ENCODE measurements at places on chromosomes 2 and 18.

DNA sequence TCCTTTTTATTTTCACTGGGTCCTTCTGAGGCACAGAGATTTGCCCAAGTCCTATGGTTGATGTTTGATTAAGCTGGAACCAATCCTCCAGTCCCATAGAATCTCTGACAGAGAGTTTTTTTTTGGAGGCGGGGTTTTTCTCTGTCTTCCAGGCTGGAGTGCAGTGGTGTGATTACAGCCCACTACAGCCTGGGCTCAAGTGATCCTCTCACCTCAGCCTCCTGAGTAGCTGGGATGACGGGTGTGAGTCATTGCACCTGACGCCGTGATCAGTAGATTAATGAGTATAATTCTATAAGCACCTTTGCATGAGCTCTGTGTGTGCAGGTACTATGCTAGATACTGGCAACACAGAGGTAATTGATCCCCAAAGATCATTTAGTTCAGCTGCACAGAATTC is 15.3 kb upstream of the TRPM8 start:
- no peak for DNase-seq

DNA sequence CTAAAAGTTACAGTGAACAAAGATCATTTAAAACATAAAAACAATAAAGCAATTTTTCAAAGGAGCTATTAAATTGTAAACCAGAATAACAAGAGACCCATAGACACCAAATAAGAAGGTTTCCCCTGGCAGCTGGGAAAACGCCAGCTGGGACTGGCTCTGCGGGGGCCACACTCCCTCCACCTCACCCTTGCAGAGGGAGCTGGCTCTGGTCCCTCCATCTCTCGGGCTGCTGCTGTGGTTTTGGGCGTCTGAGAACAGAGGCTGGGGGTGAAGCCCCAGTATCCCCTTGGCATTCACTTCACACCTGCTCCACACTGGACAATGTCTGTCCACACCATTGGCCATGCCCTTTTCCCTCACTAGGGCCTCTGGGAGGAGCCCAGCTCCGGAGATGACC is 62.1 kb upstream of the OTOS start:
- DNase-seq = no peak

- no peak for DNase-seq
Measured at GRCh38 chr2:23464905-23465537, 80.0 kb downstream of the KLHL29 start.

GRCh38 chr18:41940506-41941215 is 14.4 kb upstream of the PIK3C3 start:
- no peak for DNase-seq

GRCh38 chr2:29526587-29527586 is 394.5 kb downstream of the ALK start:
- no peak for DNase-seq

- DNase-seq = no peak
Measured at GRCh38 chr2:96733931-96734330, 5.9 kb downstream of the LMAN2L start.

GRCh38 chr18:51537487-51537886 is 340.0 kb upstream of the MEX3C start:
- DNase-seq = no peak

- DNase-seq = no peak
Measured at GRCh38 chr18:51146909-51147308, 50.6 kb downstream of the MEX3C start.

DNA sequence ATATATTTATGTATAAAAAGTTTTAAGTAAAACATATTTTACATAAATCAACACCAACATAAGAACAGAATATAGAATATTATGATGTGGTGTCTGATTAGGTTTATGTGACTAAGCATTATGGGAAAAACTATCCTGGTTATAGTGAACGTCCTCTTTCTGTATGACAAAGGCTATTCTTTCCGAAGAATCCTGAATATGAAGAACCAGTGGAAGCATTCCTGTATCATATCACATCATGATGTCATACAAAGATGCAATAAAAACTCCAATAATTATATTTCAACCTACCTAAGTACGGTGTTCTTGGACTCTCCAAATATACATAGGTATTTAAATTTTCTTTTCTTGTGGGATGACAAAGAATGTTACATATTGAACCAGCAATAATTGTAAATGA is 37.5 kb upstream of the HDAC4 start:
- no peak for DNase-seq

GRCh38 chr2:240329778-240330177 is 105.7 kb upstream of the GPC1 start:
- peak; percentile 7 for DNase-seq

GRCh38 chr18:61085761-61086160 is 247.5 kb upstream of the CDH20 start:
- DNase-seq = no peak

DNA sequence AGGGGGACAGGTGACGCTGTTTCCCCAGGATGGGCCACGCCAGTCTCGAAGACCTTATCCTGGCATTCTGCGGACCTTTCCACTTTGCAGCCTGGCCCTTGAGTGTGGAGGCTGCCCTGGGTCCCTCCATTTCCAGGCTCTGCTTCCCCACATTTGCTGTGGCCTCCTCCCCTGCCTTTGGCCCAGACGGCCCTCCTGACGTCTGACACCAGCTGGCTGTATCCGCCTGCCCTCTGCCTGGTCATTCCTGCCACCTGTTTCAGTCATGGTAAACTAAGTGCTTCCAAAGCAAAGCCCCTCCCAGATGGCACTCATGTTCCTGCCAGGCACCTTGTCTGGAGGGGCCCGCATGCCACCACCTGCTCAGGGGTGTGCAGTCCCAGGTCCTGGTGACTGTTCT is 95.1 kb downstream of the ASB1 start:
- peak; percentile 8 for DNase-seq

DNA sequence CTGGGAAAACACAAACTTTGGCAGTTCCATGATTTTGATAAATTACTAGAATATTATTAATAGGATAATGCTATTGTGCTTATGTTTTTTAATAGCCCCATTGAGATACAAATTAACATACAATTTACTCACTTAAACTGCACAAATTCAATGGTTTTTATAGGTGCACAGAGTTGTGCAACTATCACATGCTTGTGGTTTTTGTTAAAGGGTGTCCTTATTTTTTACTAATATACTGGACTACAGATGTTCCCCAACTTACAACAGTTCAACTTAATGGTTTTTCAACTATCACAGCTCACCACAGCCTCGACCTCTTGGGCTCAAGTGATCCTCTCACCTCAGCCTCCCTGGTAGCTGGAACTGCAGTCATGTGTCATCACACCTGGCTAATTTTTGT is 76.6 kb downstream of the OSBPL1A start:
- DNase-seq = no peak

GRCh38 chr2:205001300-205001966 is 456.2 kb downstream of the PARD3B start:
- DNase-seq = no peak

GRCh38 chr2:23432531-23432930 is 47.6 kb downstream of the KLHL29 start:
- DNase-seq = no peak

DNA sequence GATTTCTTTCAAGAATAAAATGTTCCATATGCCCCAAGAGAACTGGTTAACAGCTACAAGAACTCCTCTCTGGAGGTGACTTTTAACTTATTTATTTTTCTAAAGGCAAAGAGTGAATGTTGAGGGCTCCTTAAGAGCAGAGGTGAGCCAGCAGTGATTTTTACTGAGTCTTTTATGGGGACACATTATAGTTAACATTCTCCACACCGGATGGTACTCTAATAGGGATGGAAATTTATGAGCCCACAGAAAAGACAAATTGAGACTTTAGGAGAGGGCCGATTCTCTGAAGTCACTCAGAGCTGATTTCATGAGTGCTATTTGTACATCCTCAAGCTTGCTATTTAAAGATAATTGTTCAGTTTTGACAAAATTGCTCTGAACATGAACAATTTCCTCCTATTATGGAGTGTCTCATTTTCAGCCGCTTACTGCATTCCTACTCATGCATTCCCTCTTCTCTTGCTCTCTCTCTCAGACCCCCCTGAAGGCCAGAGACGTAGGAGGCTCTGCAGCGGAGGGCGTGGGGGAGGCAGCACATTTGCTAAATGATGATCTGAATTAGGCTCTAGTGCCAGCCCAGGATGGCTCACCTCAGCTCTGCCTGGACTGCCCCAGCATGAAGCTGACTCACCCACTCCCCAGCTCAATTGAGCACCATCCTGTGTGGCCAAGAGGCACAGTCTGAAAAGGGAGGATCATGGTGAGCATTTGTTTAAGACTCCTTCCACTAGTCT is 5.9 kb upstream of the RPL37A start:
- peak; percentile 56 for DNase-seq

- no peak for DNase-seq
Measured at GRCh38 chr2:149650006-149650405, 62.4 kb upstream of the MMADHC start.
